ENCODE measurements at places on chromosomes 2 and 18.
A peak's percentile ranks its signal among the peaks of the same experiment; 100 is the strongest.

DNA sequence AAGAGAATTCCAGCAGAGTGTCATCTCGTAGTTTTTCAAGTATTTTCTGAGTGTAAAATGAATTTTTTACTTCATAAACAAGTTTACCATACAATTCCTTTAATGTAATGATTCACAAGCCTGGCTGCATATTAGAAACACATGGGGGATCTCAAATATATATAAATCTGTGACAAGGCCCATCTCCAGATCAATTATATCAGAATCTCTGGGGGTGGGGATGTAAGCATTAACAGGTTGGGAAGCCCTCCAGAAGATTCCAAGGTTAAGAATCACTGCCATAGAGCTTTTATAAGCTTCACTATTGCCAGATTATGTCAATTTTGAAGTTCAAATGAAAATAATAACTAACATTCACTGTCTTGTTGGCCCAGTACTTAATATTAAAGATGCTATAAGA is 111.2 kb downstream of the BAZ2B start:
- no peak for DNase-seq

- no peak for DNase-seq
Observed at GRCh38 chr2:200749631-200750322, 61.9 kb upstream of the BZW1 start.

DNA sequence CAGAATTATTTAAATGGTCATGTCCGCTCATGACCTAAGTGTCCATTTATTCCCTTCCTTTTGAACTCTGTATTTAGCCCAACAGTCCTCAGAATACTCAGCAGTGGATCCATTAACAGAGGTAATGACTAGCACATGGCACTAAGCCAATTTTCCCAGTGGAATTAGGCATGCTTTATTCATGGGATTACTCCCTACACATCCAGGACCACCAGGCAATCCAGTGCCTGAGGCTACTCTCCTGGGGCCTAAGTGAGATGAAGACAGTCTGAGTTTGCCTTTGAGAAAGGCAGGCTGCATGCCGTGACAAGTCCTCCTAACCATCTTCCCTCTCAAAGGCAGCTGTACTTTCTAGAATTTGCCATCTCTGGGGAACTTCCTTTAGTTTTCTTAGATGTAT is 128.6 kb downstream of the SPOPL start:
- DNase-seq: no peak

DNA sequence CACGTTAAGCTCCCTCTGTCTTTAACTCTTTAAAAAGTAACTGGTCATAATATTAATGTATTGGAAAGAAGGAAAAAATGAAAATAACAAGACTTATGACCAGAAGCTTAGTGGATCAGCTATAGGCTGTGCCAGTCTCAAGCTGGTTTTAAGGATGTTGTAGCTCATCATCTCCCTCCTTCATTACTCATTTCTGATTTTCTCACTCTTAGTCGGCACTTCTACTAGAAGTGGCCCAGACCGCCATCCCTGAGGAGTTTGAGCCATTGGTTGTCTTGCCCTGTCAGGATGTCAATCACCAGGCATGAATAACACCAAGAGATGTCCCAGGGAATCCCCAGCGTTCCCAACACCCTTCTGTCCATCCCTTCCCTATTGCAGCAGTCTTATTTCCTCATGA is 151.5 kb downstream of the ASXL3 start:
- no peak for DNase-seq

DNA sequence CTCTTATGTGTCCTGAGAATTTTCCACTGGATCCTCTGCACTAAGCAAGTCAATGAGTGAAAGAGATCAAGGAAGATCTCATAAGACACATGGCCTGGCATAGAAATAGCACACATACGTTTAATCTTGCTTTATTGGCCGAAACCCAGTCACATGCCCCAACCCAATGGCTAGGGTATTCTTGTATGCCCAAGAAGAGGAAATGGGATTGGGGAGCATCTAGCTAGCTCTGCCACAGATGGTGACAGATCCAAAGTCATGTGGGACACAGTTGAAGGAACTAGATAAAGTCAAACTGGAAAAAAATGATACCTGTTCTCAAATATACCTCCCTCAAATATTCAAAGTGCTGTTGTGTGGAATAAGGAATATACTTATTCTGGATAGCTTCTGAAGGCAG is 74.7 kb downstream of the CD28 start:
- DNase-seq: no peak

GRCh38 chr2:86037795-86038192 is 67.9 kb downstream of the POLR1A start:
- no peak for DNase-seq

GRCh38 chr18:12053289-12053688 is 40.4 kb upstream of the ANKRD62 start:
- DNase-seq: no peak

DNA sequence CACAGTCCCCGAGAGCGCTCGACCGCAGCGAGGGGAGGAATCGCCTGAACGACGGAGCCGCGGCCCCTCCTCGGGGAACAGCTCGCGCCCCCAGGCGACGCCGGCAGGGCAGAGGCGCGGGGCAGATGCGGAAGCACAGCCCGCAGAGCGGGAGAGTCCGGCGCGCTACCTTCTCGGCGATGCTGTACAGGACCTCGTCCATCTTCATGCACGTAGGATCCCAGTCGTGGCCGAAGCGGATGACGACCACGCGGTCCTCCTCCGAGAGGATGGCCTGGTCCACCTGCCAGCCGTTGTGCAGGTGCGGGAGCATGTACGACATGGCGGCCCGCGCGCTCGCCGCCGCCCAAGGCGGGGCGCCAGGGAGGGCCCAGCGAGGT is 302 bp downstream of the TXNL4A start:
- peak; percentile 46 for DNase-seq

DNA sequence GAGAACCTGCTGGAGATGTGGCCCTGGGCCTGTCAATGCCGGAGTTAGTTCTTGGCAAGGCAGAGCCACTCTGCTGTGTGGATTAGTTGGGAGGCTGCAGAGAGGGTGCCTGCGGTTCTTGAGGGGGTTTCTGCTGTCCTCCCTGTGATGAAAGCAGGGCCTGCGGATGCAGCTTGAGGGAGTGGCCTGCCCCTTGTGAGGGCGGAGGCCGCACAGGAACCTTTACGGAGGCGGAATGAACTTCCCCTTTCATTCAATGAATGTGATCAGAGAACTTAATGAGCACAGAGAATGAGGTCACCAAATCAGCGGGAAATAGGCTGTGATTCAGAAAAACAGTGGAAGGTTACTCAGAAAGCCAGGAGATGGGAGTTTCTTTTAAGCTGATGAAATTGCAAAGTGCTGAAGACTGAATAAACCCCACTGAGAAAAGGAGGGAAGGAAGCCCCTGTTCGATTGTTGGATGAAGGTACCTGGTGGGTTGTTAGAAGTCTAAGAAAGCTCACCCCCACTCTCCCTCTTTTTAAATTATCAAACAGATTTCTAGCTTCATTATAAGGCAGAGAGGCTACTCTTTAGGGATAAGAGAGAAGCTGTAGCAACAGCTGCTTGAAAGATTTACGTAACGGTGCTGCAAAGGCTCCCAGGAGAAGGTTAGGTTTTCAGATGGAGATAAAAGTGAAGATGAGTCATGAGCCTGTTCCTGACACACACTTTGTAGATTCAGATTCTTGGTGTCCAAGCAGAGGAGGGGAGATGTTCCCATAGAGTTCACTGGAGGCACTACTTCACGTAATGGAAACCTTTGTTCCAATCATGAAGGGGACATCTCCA is 47.4 kb downstream of the VWA3B start:
- DNase-seq: no peak

GRCh38 chr18:9404565-9405060 is 70.0 kb downstream of the TWSG1 start:
- peak; percentile 25 for DNase-seq

DNA sequence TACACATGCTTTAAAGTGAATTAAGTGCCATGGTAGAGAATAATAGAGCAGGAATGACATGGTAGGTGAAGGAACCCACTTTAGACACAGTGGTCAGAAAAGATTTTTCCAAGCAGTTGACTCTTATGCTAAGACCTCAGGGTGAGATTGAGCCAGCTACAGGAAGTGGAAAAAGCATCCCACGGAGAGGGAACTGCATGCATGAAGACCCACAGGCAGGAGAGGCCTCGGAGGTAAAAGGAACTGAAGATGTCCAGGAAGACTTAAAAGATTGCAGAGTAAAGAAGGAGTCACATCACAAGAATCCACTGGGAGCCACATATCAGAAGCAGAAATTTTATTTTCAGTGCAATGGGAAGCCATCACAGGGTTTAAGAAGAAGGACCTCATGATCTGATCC is 499.2 kb upstream of the FAM98A start:
- DNase-seq: no peak

DNA sequence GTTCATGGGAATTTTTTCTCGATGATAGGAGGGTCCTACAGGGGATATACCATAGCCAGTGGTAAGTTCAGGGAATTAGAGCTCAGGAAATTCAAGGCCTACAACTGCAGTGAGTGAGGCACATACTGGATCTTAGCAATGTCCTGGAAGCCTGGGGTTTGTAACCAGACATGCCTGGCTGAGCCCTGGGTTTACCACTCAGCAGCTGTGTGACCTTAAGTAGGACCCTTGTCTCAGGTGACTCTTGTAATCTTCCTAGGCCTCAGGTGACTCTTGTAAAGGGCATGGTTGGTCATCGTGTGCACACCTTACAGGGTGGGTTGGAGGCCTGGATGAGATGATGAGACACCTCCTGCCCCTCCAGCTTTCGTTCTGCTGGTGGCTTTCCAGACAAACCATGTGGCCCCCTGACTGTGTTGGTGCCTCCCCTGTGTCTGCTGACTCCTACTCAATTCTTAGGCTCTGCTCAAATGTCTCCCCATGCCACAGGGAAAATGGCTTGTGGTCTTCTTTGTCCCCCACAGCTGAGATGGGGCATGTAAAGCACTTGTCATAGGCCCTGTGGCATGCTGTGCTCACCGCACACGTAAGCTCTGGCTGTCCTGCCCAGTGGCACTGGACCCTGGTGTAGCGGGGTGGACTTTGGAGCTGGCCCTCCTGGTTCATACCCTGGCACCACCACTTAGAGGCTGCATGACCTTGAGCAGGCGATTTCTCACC is 94.1 kb downstream of the FHOD3 start:
- no peak for DNase-seq

GRCh38 chr2:70084973-70085710 is 2.1 kb upstream of the PCBP1 start:
- DNase-seq: peak; percentile 81

GRCh38 chr2:57902578-57902977 is 144.0 kb upstream of the VRK2 start:
- no peak for DNase-seq

- no peak for DNase-seq
Observed at GRCh38 chr2:59353306-59353921, 1112.3 kb upstream of the FANCL start.

GRCh38 chr2:163838890-163839289 is 103.1 kb upstream of the FIGN start:
- DNase-seq: no peak

DNA sequence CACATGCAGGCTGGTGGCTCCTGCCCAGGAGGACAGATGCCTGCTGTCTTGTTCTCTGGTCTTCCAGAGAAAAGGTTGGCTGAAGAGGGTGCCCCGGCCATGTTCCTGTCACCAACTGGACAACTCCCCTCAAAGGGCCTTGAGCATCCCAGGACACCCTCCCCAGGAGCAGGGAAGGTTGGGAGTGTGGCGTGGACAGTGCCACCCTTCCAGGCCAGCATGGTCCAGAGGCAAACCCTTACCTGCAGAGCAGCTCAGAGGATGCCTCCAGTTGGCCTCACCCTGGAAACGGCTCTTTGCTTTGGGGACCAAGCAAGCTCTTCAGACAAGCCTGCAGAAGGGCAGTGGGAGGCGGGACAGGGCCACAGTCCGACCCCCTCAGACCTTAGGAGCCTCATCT is 4.9 kb upstream of the GPC1 start:
- DNase-seq: no peak

DNA sequence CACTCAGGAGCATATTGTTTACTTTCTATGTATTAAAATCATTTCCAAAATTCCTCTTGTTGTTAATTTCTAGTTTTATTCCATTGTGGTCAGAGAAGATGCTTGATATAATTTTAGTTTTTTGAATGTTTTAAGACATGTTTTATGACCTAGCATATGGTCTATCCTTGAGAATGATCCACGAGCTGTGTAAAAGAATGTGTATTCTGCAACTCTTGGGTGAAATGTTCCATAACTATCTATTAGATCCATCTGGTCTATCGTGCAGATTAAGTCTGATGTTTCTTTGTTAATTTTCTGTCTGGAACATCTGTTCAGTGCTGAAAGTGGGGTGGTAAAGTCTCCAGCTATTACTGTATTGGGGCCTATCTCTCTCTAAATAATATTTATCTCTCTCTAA is 83.3 kb upstream of the EPAS1 start:
- no peak for DNase-seq

GRCh38 chr18:79071037-79071436 is 1.8 kb downstream of the ATP9B start:
- no peak for DNase-seq

DNA sequence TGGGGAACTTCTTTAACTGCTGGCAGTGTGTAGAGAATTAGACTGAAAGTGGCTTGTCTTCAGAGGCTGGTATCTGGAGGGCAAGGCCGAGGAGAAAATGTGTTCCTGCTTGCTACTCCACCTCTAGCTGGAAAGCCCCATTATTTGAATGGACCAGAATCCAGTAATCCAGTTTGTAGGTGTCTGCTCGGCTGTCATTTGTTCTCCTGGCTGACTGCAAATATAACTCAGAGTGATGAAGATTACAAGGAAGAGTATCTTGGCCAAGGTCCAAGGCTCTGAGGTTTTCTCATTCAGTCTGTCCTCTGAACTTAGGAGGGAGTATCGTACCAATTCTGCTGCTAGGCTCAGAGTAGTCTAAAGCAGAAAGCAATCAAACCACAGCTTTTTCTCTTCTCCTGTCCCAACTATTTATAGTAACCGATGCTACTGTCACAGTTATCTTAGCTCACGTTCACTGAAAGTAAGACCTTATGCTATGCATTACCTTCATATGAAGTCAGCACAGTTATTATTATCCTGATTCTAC is 228.6 kb downstream of the SETBP1 start:
- no peak for DNase-seq

- DNase-seq: no peak
Observed at GRCh38 chr2:229244975-229245374, 26.1 kb downstream of the PID1 start.

GRCh38 chr18:69956057-69956456 is 8.4 kb upstream of the CD226 start:
- no peak for DNase-seq

DNA sequence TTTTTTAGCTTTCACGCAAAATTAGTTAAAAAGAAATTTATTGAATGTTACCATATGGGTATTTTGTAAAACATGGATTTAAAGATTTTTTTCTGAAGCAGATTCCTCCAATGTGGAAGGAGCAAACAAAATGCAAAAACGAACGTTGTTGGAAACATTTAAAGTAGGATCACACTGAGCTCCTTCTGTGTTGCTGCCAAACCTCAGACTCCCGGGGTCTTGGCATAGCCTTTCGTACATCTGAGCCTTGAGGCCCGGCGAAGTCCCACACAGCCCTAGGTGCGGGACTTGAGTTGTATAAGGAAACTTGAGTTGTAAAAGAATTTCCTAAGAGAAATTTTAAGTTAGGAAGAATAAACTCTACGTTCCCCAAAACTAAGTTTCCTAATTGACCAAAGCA is 52.0 kb upstream of the CD226 start:
- DNase-seq: no peak
